H7 (cell line): ENCODE measurements at places on chromosomes 2 and 18. TPM values are rescaled to one million over a fixed set of nuclear protein-coding genes. Genes with fewer than 3 reads are reported as not detected.

- DNase-seq: no peak
Observed at GRCh38 chr2:53512071-53512826, 255.4 kb upstream of the CHAC2 start.

- DNase-seq: no peak
Observed at GRCh38 chr2:32442020-32442467, 85.2 kb downstream of the BIRC6 start.

DNA sequence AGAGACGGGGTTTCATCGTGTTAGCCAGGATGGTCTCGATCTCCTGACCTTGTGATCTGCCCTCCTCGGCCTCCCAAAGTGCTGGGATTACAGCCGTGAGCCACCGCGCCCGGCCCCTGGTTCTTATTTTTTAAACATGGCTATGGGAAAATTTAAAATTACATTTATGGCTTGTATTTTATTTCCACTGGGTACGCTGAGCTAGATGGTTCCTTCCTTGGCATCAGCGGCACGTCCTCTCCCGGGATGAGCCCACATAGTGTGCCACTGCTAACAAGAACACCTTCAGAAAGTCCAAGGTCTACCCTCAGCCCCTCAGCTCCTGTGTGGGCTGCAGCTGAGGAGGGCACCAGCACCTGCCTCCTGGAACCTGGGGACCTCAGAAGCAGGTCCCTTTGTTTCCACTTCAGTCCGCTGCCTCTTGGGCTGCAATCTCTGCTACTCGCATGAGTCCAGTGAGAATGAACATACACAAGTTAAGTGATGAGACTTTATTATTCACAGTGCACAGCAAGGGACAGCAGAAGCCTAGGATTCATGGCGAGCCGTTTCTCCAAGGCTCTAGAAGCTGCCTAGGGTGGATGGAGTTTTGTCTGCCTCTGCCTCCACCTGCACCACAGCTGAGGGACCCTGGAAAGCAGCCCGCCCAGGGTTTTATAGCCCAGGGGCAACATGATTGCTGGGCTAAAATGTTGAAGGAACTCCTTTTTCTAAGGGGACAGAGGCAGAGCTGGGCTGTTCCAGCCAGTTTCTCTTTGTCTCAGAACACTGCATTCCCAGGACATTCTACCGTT is 107.5 kb upstream of the TEX51 start:
- DNase-seq: no peak

GRCh38 chr2:20145497-20146193 is 79.3 kb downstream of the SDC1 start:
- DNase-seq: no peak

- DNase-seq: peak; percentile 30
Observed at GRCh38 chr2:96092573-96092877, 23.8 kb downstream of the ADRA2B start.

DNA sequence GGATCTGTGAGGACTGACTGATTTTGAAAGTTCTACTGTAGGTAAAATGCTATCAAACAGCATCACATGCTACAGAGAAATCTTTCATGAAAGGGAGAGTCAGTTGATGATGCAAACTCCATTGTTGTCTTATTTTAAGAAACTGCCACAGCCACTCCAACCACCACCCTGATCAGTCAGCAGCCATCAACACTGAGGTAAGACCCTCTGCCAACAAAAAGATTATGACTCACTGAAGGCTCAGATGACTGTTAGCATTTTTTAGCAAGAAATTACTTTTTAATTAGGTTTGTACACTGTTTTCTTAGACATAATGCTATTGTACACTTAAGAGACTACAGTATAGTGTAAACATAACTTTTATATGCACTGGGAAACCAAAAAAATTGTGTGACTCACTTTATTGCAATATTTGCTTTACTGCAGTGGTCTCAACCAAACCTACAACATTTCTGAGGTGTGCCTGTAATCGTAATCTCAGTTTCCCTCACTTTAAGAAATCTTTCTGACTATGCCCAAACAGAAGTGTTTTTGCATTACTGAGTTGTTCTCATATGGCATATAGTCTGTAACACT is 42.8 kb downstream of the METTL8 start:
- no peak for DNase-seq

PLEK gene
- total RNA-seq: not detected in 2 replicates

CELF4 gene
- 2.9 and 3.7 TPM in 2 replicates for total RNA-seq
